Left ventricle myocardium superior (tissue), 1 donor: ENCODE measurements at places on chromosomes 7 and 10.

GRCh38 chr7:142739923-142740492 lies 9.3 kb upstream of the PRSS1 start:
- DNase-seq, result no peak

DNA sequence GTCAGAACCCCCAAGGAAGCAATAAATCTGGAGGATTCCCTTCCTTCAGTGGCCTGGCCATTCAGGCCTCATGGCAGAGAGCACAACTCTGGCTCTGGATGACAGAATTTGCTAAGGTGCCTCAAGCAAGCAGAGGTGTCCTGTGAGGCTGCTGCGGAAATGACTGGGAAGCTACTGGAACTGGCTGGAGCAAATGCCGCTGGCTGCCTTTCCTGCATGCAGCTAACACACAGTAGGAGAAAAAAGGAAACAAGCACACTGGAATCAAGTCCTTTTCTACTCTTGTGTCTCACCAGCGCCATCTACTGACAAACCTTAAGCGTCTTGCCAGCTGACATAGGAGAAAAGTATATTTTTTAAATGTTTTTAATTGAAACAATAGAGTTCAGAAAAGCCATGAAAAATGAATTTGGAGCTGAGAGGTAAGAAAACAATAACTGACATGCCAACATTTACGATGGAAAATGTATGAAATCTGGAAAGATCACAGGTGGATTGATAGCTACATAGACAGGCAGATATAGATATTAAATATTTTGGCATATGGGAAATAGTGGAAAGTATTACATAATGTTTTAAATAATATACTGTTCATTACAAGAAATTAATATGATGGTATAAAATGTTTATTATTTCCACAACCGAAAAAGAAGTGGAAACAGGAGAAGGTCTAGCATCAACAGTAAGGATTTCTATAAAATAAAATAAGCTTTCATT lies 951.6 kb downstream of the ANKRD7 start:
- DNase-seq, result no peak

DNA sequence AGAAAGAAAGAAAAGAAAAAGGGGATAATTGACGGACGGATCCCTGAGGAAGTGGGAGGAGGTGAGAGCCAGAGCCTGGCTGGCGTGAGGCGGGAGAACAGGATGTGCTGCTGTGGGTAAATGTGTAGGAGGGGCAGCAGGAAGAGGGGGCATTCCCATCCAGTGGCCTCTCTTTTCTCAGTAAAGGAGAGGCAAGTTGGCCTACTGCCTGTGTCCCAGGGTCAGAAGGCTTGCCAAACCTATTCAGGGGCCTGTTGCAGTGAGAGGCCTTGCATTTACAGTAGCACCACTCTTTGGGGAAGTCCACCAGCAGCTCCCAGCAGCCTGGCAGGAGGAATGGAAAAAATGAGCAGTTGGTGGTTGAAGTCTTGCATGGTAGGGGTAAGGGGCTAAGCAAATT lies 26.6 kb upstream of the ASCC1 start:
- peak; percentile 76 for DNase-seq

GRCh38 chr7:32030904-32031692 lies 39.1 kb downstream of the PDE1C start:
- no peak for DNase-seq

GRCh38 chr10:31467791-31468535 lies 148.9 kb downstream of the ZEB1 start:
- DNase-seq, result peak; percentile 20

GRCh38 chr10:129438024-129438423 lies 29.0 kb upstream of the MGMT start:
- no peak for DNase-seq

DNA sequence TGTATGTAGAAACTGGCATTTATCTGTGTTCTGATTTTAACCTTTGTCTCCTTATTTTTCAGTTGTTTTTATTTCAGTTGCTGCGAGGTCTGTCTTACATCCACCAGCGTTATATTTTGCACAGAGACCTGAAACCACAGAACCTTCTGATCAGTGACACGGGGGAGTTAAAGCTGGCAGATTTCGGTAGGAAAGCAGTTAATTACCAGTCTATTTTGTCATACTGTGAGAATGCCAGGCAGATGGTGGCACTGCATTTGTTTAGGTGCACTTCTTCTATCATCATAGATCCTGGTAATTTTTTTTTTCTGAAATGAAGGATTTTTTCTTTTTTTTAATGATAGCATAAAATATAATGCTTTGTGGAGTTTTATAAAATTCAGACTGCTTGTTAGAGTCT lies 321.4 kb downstream of the CDK14 start:
- no peak for DNase-seq

DNA sequence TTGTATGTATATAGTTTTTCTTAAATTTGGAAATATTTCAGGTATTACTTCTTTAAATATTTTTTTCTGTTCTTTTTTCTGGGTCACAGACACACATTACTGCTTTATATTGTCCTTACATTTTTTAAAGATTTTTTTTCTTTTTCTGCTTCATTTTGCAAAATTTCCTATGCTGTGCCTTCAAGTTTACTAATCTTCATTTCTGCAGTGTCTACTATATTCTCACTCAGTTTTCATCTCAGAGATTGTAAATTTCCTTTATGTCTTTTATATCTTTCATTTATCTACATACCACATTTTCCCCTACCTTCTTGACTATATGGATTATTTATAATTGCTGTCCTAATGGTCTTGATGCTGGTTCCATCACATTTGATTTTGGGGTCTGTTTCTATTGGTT lies 210.5 kb downstream of the SLC25A13 start:
- no peak for DNase-seq

DNA sequence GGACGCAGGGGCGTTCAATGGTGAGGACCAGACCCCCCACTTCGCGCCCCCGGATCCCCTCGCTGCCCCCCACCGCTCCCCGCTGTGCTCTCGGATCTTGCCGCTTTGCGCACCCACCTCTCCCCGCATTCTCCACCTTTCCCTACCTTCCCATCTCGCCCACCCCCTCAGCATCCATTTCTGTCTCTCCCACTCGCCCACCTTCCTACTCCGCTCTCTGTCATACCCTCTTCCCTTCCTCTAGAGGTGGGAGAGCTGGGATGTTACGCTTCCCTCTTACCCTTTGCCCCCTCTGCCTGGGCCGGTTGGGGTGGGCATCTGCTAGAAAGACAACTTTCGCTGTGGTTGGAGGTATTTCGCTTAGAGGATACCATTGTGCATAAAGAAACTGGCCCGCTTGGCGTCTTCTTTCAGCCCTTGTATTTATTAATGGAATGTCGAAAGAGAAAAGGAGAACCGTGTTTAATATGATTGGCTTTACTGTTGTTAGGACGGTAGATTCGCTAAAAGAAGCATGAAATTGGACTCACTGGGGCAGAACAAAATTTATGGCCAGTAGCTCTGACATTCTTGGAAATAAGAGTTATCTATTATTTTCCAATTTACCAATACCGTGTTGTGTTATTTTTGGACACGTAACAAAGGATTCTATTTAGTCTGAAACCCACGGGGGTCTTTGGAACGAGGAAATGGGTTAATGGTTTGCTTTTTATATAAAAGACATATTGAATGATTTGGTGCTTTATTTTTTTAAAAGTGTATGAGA lies 873 bp downstream of the PRKAR2B start:
- DNase-seq, result no peak

DNA sequence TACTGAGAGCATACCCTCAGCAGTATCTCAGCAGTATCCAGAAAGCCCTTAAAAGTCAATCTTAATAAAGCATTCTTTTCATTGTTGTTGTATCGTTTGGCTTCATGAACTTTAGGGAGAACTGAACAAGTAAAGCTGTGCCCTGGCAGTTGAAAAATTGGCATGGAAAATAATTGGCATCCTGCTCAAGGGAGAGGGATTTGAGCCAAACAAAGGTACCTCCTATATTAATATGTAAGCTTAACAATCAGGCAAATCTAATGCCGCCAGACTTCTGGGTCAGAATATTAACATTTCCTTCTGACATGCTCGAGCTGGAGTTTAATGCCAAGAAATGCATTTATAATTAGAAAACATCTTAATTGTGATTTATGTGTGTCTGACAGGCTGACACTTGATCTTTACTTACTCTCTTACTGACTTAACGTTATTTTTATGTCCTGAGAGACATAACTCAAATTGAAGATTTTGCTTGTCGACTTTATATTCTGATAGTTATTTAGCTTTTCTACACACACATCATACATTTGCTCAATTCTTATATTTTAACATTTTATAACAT lies 42.1 kb upstream of the PCDH15 start:
- no peak for DNase-seq

DNA sequence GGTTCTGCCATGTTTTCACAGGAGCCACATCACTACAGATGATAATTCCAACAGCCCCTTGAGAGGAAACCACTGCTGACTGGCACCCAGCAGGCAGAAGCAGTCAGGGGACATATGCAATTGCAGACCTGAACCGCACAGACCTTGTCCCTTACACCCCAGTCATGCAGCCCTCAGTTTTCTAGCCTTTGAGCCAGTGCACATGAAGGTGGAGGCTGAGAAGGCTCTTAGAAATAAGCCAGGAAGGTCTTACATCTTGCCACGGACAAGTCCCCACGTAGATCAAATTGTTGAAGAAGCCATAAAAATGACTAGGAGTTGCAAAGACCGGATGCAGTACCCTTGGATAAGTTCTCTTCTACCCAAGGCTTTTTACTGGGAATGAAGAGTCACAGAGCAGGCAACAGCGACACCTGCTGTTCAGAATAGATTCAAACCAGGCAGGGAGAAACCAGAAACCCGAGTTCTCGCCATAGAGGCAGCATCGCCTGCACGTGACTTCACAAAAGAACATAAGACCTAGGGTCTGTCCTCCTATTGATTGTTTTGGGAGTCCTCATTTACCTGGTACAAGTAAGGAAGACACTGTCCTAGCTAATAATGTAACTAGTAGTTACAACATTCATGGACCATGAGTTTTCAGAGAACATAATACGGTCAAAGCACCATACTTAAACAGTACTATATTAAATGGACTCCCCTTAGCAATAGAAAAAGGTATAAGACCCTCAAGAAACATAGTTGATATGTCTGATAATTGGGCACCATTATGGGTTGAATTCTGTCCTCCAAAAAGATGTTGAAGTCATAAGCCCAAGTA lies 11.1 kb downstream of the STEAP1B start:
- DNase-seq, result peak; percentile 39

DNA sequence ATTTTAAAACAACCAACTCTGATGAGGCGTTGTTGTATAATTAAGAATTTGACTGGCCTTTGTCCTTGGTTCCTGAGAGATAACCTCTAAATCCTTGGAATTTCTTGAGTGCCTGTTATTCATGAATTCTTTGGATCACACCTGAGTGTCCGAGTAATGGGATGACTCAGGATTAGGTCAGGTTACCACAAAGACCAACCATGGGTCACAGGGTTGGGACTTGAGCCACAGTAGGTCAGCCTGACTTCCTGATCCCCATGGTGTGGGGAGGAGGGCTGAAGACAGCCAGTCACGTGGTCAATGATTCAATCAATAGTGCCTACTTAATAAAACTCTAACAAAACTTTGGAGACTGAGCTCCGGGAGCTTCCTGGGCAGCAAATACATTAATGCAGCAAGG lies 192.5 kb downstream of the GFRA1 start:
- no peak for DNase-seq

DNA sequence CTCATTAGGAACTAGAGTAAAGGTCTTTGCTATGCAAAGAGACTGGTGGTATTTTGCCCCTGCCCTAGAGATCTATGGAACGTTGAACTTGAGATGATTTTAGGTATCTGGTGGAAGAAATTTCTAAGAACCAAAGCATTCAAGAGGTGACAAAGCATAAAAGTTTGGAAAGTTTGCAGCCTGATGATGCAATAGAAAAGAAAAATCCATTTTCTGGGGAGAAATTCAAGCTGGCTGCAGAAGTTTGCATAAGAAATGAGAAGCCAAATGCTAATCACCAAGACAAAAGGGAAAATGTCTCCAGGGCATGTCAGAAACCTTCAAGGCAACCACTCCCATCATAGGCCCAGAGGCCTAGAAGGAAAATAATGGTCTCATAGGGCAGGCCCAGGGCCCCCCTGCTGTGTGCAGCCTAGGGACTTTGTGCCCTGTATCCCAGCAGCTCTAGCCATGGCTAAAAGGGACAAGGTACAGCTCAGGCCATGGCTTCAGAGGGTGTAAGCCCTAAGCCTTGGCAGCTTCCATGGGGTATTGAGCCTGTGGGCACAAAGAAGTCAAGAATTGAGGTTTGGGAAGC lies 16.5 kb downstream of the TFPI2 start:
- no peak for DNase-seq

DNA sequence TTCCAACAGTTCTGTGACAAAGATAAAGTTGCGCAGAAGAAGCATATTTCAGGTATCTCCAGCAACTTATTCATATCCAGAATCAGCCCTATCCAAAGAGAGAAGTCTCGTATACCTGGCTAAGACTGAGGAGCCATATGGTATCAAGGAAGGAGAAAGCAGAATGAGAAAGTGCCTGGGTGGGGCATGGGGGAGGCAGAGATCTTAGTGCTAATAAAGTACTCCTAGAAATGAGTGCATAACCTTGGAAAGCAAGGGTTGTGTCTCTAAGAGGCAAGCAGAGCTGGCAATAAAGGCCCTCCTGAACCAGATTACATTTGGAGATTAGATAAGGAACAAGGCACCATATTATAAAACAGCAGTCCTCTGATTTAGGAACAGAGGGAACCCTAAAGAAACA lies 12.7 kb downstream of the TASOR2 start:
- no peak for DNase-seq

DNA sequence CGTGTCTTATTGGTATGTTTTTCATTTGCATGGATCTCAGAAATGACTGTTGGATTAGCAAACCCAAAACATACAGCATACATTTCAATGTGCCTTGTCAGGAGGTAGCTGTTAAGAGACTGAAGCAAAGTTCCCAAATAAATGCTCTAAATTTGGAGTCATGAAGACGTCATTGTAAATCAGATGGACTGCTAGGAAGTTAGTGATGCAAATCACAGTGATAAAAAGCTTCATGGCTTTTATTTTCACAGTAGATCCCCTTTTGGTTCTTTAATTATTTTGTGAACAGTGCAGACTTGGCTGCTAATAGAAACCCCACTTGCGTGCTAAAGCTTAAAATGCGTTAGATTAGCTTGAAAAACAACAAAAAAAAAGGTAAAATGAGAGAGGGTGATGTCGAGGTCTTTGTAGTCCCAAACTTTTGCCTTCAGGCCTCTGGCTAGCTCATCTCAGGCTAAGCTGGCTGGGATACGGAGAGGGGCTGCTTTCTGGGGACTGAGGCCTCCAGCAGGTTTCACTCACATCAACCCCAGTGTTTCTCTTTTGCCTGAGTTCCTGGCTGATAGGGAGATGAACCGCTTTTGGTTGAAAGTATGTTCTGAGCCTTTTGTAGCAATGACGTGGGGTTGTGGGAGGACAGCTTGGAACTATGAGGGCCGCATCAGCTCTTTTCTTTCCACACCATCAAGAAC lies 107.1 kb upstream of the CDCA7L start:
- DNase-seq, result no peak
